ENCODE measurements at places on chromosomes 16 and 17.

DNA sequence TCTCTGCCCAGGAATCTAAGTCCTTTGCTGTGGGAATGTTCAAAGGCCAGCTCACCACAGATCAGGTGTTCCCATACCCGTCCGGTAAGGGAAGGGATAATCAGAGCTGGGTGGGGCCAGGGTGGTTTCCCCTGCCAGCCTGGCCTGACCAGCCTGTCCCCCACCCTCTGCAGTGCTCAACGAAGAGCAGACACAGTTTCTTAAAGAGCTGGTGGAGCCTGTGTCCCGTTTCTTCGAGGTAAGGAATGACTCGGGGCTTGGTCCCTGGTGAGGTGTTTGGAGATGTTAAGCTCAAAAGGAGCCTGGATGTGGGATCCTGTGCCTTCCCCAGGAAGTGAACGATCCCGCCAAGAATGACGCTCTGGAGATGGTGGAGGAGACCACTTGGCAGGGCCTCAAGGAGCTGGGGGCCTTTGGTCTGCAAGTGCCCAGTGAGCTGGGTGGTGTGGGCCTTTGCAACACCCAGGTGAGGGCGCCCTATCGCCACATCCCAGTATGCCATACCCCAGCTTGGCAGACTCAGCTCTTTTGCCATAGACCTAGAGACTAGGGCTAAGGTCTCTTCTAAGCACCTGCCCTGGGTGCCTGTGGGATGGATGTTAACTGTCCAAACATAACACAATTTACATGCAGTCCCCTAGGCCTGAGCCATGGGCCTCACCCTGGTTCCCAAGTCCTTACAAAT is 997 bp downstream of the ACADVL start:
- peak; percentile 62 for DNase-seq

DNA sequence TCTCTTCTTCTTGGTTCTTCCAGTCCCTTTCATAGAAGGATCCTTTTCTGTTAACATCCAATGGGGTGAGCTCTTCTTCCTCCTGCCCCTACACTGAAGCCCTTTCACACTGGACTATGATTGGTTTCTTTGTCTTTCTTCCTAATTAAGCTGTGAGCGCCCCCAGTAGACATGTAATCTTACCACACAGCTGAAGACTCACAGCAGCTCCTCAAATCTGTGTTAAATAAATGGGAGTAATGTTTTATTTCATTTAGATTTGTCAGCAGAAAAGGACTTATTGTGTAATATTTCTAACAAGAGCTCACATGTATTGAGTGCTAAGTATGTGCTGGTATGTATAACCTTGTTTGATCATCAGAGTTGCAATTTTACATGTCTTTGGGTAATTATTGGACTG is 55.7 kb downstream of the TOX3 start:
- DNase-seq, result no peak

DNA sequence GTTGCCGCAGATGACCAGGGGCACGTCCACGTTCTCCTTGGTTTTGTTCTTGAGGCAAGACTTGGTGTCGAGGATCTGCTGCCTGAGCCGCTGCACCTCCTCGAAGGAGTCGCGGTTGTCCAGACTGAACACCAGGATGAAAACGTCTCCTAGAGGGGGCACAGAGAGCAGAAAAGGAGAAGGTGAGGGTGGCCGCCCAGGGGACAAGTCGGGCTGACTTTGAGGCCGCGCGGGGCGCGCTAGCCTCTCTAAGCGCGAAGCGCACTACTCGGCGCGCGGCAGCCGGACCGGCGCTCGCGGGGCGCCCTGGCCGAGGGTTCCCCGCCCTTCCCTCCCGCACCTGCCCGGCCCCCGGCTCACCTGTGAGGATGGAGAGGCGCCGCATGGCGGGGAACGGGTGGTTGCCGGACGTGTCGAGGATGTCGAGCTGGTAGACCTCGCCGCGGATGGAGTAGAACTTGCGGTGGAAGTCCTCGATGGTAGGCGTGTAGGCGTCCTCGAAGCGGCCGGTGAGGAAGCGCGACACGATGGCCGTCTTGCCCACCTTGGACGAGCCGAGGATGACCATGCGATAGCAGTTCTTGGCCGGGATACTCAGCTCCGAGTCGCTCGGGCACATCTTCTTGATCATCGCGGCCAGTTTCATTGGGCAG is 533 bp downstream of the RASD1 start:
- no peak for DNase-seq

DNA sequence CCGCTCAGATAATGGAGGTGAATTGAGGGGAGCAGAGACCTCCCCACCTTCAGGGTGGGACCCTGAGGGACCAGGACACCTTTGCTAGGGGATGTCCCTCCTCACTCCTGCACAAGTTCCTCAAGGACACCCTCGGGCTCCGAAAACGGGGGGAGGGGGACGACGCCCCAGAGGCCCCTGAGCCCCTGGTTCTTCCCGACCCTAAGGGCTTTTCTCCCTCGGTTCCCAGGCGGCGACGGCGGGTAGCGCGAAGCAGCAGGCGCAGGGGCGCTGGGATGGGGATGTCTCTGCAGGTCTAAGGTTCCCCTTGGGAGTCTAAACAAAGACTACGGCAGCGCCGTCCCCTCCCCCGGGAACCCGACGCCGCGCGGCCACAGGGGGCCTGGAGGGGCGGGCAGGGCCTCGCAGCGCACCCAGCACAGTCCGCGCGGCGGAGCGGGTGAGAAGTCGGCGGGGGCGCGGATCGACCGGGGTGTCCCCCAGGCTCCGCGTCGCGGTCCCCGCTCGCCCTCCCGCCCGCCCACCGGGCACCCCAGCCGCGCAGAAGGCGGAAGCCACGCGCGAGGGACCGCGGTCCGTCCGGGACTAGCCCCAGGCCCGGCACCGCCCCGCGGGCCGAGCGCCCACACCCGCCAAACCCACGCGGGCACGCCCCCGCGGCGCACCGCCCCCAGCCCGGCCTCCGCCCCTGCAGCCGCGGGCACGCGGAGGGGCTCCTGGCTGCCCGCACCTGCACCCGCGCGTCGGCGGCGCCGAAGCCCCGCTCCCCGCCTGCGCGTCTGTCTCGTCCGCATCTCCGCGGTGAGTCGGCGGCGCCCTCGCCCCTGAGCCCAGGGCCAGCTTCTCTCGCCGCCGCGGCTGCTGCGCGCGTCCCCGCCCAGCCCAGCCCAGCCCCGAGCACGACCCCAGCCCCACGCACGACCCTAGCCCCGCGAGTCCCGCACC is 36.7 kb upstream of the NDRG4 start:
- no peak for DNase-seq

GRCh38 chr17:1256699-1257098 is 13.5 kb upstream of the BHLHA9 start:
- DNase-seq, result no peak

DNA sequence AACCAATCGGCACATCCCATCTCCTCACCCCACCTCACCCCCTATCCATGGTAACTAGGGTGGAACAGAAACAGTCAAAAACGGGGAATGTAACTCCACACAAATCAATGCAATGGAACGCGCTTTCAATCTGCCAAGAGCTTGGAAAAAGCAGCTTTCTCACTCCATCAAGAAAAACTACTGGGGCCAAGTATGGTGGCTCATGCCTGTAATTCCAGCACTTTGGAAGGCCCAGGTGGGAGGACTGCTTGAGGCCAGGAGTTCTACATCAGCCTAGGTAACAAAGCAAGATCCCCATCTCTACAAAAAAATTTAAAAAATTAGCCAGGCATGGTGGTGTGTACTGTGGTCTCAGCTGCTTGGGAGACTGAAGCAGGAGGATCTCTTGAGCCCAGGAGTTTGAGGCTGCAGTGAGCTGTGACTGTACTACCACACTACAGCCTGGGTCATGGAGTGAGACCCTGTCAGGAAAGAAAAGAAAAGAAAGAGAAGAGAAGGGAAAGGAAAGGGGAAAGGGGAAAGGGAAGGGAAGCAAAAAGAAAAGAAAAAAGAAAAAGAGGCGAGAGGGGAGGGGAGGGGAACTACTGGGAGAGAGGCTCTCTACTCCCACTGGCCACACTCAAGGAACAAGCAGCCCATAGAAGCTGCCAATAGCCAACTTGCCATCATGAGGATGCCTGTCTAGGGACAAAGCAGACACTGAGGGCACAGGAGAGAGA is 38.9 kb downstream of the ARHGAP17 start:
- DNase-seq, result no peak

GRCh38 chr16:85029981-85030401 is 2.4 kb downstream of the KIAA0513 start:
- DNase-seq, result no peak

DNA sequence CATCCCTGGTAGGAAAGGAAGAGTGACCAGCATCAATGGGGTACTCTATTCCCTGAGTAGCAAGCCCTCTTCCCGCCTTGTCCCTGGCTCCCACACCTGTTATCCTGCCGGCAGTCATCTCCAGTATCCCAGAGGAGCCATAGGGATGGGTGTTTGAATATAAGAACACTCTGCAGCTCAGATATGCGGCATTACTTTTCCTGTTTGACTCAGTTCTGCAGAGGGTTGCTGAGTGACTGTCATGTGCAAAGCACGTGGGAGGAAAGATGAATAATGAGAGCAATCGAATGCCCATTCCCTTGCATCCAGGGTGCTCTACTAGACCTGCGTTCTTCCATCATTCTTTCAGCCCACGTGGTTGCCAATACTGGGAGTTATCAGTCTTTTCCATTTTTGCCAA is 115.1 kb downstream of the PRKCB start:
- peak; percentile 30 for DNase-seq

GRCh38 chr16:1499756-1500464 is 6.8 kb downstream of the TELO2 start:
- DNase-seq, result no peak

DNA sequence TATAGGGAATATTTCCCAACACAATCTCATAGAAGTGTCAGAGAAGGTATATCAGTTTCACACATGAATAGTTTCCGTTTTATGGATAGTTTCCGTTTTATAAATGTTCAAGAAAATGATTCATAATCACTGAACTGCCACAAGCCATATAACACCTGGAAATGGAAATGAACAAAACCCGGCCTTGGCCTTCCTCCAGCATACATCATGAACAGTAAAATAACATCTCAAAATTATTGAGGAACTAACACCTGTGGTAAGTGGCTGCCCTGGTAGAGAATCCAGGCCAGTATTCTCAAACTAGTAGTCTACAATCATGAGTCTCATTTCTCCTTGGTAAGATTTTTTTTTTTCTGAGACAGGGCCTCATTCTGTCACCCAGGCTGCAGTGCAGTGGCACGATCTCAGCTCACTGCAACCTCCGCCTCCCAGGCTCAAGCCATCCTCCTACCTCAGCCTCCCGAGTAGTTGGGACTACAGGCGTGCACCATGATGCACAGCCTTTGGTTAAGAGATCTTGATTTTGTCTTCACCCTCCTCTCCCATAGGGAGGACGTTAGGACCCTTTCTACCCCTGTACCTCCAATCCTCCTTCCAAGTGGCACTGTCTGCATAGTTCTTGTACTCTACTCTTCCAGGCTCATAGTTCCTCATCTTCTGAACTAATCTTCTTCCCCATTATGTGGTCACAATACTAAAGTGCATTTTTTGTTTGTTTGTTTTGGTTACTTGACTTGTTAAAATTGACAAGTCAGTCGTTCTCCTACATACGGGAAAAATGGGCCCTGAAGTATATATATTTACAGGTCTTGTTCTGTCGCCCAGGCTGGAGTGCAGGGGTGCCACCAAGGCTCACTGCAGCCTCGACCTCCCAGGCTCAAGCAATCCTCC is 15.0 kb upstream of the RGS9 start:
- peak; percentile 79 for DNase-seq

DNA sequence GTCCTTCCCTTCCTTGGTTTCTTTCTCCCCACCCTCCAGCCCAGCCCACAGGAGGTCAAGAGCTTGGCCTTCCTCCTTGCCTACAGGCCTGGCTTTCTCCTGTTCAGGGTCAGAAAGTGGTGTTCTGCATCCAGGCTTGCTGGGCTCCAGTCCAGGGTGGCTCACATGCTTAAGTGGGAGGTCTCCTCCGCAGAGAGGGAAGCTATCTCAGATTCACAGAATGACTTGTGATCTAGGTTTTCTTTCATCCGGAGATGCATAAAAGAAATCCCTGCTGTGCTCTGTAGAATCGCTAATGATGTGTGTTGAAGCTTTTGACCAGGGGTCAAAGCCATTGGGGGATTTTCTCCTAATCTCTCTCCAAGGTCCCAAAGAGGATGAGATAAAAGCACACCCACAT is 382.3 kb upstream of the EEF2KMT start:
- DNase-seq, result no peak

DNA sequence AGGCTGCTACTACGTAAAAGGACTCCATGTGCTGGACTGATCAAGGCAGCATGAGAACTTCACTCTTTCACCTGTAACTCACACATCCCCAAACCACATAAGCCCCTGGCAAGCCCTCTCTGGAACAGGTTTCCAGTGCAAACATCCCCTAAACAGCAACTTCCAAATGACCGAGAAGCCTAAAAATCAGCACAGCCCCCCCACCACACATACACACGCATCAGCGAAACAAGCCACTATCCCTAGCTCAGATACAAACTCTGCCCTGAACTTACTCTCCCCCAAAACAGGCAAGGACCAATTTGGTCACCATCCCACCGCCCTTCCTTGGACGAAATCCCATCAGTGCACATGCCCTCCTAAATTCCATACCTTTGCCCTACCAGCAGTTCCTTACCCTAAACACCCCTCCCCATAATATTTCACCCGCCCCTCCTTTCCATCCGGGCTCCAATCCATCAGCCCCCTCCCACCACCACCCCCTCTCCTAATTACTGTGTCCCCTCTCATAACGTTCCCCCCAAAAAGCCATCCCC is 735 bp downstream of the LSM12 start:
- no peak for DNase-seq

GRCh38 chr17:42843358-42843934 is 934 bp upstream of the AOC2 start:
- no peak for DNase-seq

- no peak for DNase-seq
These were observed 585 bp upstream of the KRT36 start for GRCh38 chr17:41490000-41490990.

- DNase-seq, result no peak
These were observed 288 bp downstream of the ANKRD40CL start for GRCh38 chr17:50767030-50767429.

GRCh38 chr17:1089915-1090314 is 89.9 kb downstream of the ABR start:
- no peak for DNase-seq

GRCh38 chr17:42848093-42848492 is 2.9 kb upstream of the AOC3 start:
- no peak for DNase-seq

DNA sequence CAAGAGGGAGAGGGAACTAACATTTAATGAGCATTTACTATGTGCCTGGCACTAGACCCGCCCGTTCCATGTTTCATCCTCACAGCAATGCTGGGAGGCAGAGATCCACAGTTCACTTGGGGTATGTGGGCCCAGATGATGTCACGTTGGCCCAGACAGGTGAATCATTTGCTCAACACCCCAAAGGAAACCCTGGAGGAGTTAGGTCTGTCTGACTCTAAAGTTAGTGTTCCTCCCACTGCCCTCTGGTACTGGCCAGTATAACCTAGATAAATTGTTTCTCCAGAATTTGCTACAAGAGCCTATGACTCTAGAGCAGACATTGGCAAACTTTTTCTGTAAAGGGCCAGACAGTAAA is 164.6 kb downstream of the VPS53 start:
- DNase-seq, result no peak

DNA sequence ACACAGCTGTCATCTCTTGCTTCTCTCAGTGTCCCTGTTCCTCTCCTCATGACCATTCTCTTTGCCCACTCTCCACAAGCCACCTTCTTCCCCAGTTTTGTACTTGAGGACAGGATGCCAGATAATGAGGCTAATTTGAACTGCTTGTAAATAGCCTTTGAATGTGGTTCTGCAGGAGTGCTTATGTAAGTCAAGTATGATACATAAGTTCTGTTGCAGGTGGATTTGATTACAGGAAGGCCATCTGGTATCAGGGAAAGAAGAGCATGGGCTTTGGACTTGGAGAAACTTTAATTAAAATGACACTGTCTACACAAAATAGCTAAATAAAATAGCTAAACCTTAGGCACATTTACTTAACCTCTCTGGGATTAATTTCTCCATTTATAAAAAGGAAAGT is 120.2 kb upstream of the HLF start:
- no peak for DNase-seq

Measured in stimulated activated CD4-positive, alpha-beta T cell treated with anti-CD3 and anti-CD28 coated beads, Interleukin-1b, Interleukin-23, amount 100 ng/mL, for 48 hours (primary cell).